Diencephalon (tissue), 1 donor: ENCODE measurements at places on chromosomes 2 and 18. TPM values are rescaled to one million over a fixed set of nuclear protein-coding genes. Genes with fewer than 3 reads are reported as not detected.

Gene INHBB
- total RNA-seq: 11.3 TPM

Gene ABCB6
- 30.0 TPM for total RNA-seq

Gene HAAO
- 1.4 TPM for total RNA-seq

Gene IGFBP2
- 98.7 TPM for total RNA-seq

Gene FOXD4L1
- total RNA-seq: 0.69 TPM

Gene C2orf66
- 0.69 TPM for total RNA-seq

Gene HTRA2
- total RNA-seq: 46.1 TPM

Gene SERPINB3
- total RNA-seq: not detected

Gene FER1L5
- total RNA-seq: 0.69 TPM

Gene GRB14
- total RNA-seq: 12.5 TPM

Gene GNAL
- 122 TPM for total RNA-seq

Gene ITPRID2
- total RNA-seq: 46.4 TPM

Gene FAM124B
- total RNA-seq: 11.5 TPM

Gene STON1
- 7.6 TPM for total RNA-seq

Gene CD207
- not detected for total RNA-seq

Gene ZNF892
- total RNA-seq: 28.8 TPM

Gene OR6B2
- not detected for total RNA-seq

Gene COMMD1
- 51.9 TPM for total RNA-seq

Gene SERPINB4
- not detected for total RNA-seq

Gene ALPG
- not detected for total RNA-seq

Gene CFC1
- total RNA-seq: 9.2 TPM

Gene NFE2L2
- 15.9 TPM for total RNA-seq

Gene RTP5
- 13.8 TPM for total RNA-seq

Gene LCT
- total RNA-seq: not detected

Gene UGT1A9
- not detected for total RNA-seq

Gene CCDC68
- 4.4 TPM for total RNA-seq

Gene GREB1
- 15.0 TPM for total RNA-seq

Gene SLC14A1
- 5.1 TPM for total RNA-seq

Gene KIAA2012
- 2.5 TPM for total RNA-seq

Gene SLC4A3
- total RNA-seq: 50.5 TPM

Gene OSBPL1A
- 42.0 TPM for total RNA-seq

Gene IL1F10
- total RNA-seq: not detected

Gene DNAJC27
- total RNA-seq: 24.5 TPM

Gene TUBB6
- total RNA-seq: 24.0 TPM

Gene NPPC
- 4.4 TPM for total RNA-seq

Gene C2orf15
- total RNA-seq: 17.5 TPM

Gene DSG4
- not detected for total RNA-seq

Gene NTSR2
- total RNA-seq: 4.2 TPM

Gene TEX44
- not detected for total RNA-seq
